ENCODE measurements at places on chromosomes 2 and 18.

GRCh38 chr2:239222706-239223309 lies 178.0 kb downstream of the HDAC4 start:
- DNase-seq = no peak

DNA sequence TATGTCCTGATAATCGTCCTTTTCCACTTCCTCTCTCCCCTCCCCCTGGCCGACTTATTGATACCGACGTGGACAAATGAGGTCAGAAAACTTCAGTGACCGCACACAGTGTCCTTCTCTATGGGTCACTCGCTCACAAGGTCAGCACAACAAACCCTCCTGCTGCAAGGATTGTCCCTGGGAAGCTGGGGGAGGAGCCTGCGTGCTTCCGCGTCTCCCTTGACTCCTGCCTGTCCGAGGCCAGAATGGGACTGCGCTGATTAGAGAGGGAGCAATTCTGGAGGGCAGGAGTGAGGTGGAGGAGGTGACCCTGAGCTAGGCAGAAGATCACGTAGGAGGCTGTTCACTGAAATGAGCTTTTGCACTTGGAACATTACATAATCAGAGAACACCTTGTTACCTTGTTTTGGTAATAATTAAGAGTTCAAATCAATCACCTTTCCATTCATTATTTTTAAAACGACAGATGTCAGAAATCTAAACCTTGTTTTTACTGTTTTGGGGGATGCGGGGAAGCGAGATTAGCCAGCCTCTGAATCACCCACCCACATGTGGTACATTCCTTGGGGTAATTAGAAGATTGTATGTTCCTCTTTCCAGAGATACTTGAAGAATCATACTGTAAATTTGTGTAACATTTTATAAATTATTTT lies 70.6 kb downstream of the CTAGE1 start:
- DNase-seq = no peak

- DNase-seq = no peak
Observed at GRCh38 chr18:5975111-5976002, 80.0 kb upstream of the TMEM200C start.

GRCh38 chr2:182522405-182522896 lies 95.6 kb upstream of the PDE1A start:
- no peak for DNase-seq

- no peak for DNase-seq
Observed at GRCh38 chr2:205543262-205543843, 138.9 kb upstream of the NRP2 start.

Data from right renal cortex interstitium (tissue), 3 donors.